ENCODE measurements at places on chromosomes 7 and 10.

DNA sequence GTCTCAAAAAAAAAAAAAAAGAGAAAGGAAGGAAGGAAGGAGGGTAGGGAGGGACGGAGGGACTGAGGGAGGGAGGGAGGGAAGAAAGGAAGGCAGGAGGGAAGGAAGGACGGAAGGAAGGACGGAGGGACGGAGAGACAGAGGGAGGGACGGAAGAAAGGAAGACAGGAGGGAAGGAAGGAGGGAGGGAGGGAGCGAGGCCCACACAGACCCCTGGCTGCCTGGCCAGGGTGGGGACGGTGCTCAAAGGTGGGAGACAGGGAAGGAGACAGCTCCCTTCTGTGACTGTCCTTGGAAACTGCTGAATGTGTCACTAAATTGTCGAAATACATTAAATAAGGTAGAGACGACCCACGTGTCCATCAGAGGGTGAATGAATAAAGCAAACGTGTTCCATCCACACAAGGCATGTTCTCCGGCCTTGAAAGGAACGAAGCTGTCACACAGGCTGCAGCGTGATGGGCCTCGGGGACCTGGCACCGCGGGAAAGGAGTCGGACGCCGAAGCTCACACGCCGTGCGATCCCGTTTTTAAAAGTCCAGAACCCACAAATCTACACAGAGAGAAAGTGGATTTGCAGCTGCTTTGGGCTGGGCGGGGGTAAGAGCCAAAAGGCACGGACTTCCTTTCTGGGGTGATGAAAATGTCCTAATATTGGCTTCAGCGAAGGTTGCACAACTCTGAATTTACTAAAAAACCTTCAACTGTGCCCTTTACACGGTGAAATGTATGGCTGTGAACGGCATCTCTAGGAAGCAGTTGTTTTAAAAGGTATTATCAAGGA, 23.3 kb downstream of the ADAP1 start:
- no peak for DNase-seq

- DNase-seq = no peak
These were observed 41.3 kb upstream of the SRPK2 start for GRCh38 chr7:105429746-105430612.

DNA sequence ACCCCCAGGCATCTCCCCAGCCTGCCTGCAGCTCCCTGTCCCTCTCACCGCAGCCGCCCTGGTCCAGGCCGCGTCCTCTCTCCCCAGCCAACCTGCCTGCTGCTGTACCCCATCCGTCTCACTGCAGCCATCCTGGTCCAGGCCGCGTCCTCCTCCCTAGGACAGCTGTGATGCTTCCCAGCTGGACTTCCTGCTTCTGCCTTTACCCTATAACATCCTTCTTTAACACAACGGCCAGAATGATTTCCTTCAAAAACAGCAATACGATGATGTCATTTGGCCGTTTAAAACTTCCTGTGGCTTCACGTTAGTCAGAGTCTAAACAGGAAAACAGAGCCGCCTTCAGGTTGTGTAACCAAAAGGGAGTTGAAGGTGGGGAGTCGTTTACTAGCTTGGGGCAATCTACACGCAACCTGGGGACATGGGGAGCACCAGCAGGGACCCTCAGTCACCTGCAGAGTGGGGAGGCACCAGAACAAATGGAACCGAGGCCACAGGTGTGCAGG, 32.2 kb upstream of the ZFAND2A start:
- no peak for DNase-seq

GRCh38 chr10:93615576-93616235, 3.4 kb downstream of the PDE6C start:
- no peak for DNase-seq

GRCh38 chr7:139382439-139382838, 22.7 kb downstream of the LUC7L2 start:
- DNase-seq = no peak

GRCh38 chr10:114674346-114674745, 16.3 kb upstream of the ABLIM1 start:
- DNase-seq = no peak

GRCh38 chr10:129959544-129960480, 4.3 kb downstream of the EBF3 start:
- no peak for DNase-seq

DNA sequence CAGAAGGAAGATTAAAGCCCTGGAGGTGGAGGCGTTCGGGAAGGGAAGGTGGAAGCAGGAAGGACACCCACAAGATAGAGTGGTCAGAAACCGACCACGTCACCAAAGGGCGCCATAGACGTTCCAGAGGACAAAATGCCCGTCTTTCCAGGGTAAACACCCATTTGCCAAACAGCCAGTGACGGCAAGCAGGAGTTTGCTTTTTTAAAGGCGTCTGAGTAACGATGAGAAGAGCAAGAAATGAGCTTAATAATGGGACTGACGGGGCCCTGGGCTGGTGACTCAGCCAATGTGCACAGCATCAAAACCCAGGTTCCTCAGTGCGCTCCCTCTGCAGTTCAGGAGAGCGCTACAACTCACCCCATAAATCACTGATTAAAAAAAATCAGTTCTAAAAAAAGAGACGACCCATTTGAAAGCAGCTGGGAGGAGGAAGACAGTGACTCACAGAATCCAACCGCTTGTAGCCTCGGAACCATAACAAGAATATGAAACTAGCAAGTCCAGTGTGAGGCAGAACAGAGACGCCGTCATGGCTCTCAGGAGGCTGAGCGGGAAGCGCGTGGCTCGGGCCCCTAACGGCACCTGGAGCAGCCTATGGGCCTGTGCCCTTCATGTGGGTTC, 5.9 kb downstream of the DIP2C start:
- DNase-seq = no peak

- no peak for DNase-seq
These were observed 150.6 kb downstream of the AKR1D1 start for GRCh38 chr7:138226745-138227279.

DNA sequence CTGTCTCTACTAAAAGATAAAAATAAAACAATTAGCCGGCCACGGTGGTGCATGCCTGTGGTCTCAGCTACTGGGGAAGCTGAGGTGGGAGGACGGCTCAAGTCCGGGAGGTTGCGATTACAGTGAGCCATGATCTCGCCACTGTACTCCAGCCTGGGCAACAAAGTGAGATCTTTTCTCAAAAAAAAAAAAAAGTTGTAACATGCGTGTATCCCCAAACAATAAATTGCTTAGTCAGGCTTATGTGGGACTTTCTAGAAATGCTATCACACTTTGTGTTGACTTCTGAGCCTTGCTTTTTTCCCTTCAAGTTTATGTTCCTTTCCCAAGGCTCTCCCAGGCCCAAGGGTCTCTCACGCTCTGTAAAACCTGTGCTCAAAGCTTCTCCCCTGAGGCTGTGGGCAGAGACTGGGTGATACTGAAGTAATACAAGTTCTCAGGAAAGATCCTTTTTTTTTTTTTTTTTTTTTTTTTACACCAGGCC, 88.0 kb upstream of the TNS3 start:
- DNase-seq = no peak

- peak; percentile 59 for DNase-seq
These were observed 7.9 kb downstream of the ESYT2 start for GRCh38 chr7:158821171-158822031.

- DNase-seq = no peak
These were observed 81.0 kb downstream of the PPP1R3C start for GRCh38 chr10:91551856-91552255.

GRCh38 chr7:7251742-7252141, 69.4 kb downstream of the C1GALT1 start:
- DNase-seq = no peak

DNA sequence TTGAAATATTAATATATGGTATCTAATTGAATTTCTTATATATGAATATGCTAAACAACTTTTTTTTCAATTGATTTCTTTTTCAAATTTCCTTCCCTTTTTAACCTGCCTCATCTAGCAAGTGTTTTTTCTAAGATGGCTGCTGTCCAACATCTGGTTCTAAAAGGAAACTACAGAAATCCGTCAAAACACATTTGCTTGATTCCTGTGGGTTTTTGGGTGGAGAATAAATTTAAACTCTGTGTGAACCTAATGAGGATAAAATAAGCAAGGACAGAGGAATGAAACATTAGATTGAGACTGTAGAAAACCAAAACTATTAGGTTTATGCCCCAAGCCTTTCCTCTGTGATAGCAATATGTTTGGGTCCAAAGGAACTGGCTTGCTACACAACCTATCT, 75.5 kb upstream of the STARD3NL start:
- no peak for DNase-seq

GRCh38 chr7:15439853-15440252, 122.0 kb downstream of the AGMO start:
- no peak for DNase-seq

- DNase-seq = no peak
These were observed 61.7 kb downstream of the PALD1 start for GRCh38 chr10:70540089-70540788.

- DNase-seq = no peak
These were observed 83.6 kb downstream of the LRRN3 start for GRCh38 chr7:111174510-111174909.

GRCh38 chr10:125201108-125201524, 40.8 kb upstream of the CTBP2 start:
- DNase-seq = no peak

DNA sequence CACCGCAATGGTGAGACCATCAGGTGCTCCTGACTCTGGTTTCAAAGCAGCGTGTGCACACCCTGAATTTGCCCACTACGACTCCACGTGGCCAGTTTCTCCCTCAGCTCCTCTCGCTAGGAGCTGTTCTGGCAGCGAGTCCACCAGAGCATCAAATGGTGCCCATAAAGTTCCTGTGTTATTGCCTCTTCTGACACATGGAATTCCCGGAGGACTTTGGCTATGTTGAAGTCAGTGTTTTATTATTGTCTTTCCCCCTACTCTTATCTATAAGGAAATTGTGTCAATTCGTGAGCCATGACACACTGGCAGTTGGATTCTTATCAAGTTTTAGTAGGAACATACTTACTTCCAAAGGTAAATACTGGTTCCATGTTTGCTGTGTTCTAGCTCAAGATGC, 53.9 kb upstream of the NPVF start:
- DNase-seq = no peak

GRCh38 chr10:36195364-36195763, 553.3 kb upstream of the FZD8 start:
- DNase-seq = no peak

DNA sequence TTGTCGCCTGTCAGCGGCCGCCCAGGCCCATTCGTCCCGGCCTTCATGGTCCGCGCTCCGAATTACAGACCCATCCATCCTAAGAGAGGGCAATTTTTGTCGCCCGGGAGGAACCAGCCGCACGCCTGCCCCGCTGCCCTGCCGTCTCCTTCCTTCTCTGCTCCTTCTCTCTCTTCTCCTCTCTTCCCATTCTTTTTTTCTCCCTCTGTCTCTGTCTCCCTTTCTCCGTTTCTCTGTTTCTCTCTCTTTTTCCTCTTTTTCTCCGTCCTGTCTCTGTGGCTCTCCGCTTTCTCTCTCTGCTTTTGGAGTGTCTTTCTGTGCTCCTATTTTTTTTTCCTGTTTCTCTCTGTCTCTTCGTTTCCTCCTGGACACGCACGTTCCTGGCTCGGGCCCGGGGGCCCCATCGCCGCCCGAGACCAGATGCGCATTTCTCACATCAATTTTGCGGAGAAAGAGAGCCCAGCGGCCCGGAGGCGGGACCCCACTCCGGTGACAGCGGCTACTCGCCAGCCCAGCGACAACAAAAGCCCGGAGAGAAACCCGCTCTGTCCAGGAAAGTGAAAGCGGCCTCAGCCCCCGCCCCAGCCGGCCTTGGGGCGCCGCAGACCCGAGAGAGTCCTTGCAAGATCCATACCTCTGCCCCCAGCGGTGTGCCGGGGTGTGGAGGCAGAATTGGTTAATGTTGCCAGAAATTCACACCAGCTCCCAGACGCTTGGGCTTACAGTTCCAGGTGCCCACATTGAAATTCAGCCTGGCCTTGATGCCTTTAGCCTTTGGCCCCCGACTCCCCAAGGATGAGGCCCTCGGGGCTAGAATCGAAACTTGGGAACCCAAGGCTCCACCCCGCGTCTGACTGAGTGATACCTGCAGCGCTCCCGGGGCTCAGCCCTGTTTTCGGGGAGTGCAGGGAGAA, 4.1 kb downstream of the LBX1 start:
- no peak for DNase-seq

- DNase-seq = no peak
These were observed 75.9 kb upstream of the NXPH1 start for GRCh38 chr7:8357536-8357935.

DNA sequence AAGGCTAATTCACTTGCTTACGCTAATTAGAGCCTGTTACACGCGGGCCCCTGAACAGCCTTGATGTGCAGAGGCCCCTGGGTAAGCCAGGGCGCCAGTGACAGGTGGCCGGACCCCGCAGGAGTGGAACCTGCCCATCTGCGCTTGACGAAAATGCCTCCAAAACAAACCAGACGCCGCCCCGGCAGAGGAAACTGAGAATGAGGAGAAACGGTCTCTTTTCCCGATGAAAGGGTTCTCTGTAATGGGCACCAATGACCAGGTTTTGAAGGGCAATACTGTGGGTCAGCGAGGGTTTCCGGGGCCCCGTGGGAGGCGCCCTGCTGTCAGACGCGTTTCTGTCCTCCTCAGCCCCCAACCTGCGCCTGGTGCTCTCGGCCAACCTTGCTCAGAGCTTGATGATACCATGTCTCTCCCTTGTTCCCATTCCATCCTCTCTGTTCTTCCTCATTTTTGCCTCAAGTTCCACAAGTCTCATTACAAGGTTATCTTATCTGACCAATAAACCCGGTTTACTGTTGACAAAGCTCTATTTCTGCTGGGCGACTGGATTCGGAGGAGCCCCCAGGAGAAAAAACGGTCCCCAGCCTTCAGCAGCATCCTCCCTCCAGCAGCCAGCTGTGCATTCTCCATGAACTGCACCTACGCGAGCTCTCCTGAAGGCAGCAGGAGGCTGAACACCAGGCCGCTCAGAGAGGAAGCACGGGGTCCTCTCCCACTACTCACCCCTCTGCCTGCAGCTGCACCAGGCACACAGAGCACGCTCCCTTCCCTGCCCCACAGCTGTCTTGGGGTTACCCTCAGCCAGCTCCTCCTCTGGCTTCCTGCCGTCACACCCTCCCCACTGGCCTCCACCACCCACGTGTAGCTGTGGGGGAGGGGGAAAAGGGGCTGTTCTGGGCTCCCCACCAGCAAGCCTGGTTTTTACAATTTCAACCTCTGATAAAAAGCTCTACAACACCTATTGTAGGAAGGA, 202.0 kb downstream of the MAD1L1 start:
- no peak for DNase-seq

- DNase-seq = no peak
These were observed 178.9 kb downstream of the SRPK2 start for GRCh38 chr7:105209870-105210269.

DNA sequence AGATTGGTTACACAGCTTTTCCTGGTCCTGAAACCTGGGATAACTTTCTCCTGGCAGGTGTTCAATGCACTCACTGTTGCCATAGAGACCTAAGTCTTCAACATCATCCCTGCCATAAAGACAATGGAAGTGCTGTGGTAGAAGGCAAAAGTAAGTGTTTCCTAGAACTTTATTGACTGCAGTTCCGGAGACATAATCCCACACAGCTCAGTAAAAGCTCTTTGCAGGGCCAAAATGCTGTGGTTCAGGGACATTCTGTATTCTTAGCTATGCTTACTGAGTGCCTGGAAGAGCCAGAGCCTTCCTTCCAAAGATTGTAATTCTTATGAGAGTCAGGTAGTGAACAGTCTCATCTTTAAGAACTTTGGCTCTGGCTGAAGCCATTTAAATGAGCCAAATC, 5.3 kb downstream of the WIPF3 start:
- DNase-seq = no peak

GRCh38 chr7:149787428-149788299, 14.3 kb upstream of the ZNF467 start:
- no peak for DNase-seq
